Cerebellar nuclear complex (tissue), 1 donor: ENCODE measurements at places on chromosomes 16 and 17.

DNA sequence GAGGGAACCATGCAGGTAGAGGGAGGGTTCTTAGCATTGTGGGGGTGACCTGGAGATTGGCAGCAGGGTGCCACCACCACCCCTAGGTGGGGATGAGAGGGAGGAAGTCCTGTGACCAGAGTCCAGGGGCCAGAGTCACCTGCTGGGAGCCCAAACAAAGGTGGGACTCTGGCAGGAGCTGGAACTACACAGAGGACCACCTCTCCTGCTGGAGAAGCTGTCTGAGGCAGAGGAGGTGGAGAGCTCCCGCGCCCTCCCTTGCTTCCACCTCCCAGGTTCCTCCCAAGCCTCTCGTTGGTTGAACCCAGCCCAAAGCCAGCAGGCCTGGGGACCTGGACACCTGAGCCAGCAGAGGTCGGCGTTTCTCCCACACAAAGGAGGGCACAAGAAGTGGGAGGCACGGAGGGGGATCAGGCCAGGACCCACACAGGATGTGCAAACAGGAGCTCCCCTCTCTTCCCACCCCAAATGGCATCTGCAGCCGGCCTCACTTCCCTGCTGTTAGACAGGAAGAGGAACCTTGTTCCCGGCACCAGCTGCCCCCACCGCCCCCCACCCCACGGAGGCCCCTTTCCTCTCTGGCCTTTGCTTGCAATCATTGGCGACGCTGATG is 154.6 kb downstream of the SEC14L1 start:
- no peak for DNase-seq

- no peak for DNase-seq
These were observed 13.3 kb downstream of the AKTIP start for GRCh38 chr16:53489755-53490154.

- no peak for DNase-seq
These were observed 14.6 kb downstream of the HOXB1 start for GRCh38 chr17:48515925-48516900.

DNA sequence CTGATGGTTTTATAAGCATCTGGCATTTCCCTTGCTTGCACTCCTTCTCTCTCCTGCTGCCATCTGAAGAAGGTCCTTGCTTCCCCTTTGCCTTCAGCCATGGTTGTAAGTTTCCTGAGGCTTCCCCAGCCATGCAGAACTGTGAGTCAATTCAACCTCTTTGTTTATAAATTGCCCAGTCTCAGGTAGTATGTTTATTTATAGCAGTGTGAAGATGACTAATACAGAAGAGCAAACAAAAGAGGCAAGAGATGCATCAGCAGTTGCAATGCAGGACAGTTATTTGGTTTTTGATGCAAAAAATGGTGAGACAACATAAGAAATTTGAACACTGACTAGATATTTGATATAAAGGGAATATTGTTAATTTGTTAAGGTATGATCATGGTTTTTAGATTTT is 16.8 kb downstream of the TMEM100 start:
- DNase-seq: no peak

- no peak for DNase-seq
These were observed 37.3 kb upstream of the MMD start for GRCh38 chr17:55458978-55459377.

- DNase-seq: no peak
These were observed 7.8 kb downstream of the CLCN7 start for GRCh38 chr16:1466968-1467521.

DNA sequence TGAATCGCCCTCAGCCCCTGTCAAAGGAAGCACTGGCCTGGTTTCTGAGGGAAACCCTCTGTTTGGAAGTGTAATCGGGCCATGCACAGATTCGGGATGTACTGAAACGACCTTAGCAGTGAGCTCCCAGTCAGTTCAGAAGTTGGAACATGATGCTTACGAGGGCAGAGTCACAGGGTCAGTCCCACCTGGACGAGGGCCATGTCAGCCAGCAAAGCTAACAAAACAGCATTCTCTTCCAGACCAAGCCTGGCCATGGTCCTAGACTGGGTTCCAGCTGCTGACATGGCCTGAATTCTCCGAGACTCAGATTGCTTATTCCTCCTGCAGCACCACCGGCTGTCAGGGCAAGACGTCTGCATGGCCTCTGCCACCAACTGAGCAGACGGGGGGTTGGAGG is 192.2 kb upstream of the WSCD1 start:
- DNase-seq: no peak

- no peak for DNase-seq
These were observed 49.1 kb upstream of the IL34 start for GRCh38 chr16:70597135-70597835.

DNA sequence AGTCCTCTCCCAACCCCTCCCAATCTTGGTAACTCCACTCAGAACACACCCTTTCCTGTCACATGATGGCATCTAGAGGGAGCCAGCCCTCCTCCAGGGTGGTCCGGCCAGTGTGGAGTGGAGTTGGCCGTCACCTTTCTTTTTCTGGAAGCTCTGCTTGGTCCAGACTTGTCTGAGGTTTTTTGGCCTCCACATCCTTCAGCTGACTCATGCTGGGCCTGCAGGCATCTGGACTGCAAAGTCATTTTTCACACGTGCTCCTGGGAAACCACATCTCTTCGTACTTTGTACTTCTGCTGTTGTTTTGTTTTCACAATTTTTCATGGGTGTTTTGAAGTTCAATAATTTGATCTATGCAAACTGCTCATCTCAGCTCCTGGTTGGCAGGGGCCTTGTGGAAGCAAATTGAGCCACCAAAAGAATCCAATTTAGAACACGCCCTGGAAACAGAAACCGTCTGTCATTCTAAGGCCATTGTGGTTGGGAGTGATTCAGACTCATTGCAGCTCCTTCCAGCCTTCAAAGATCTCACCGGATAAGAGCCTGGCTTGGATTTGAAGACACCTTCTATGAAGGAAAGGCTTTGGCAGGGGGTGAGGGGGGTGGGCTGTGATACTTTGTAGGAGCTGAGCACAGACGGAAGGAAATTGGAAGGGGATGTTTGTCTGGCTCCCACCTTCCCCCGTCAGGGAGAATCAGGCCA is 42.4 kb upstream of the NF1 start:
- no peak for DNase-seq

GRCh38 chr16:28621481-28622155 is 11.8 kb upstream of the SULT1A1 start:
- DNase-seq: no peak

DNA sequence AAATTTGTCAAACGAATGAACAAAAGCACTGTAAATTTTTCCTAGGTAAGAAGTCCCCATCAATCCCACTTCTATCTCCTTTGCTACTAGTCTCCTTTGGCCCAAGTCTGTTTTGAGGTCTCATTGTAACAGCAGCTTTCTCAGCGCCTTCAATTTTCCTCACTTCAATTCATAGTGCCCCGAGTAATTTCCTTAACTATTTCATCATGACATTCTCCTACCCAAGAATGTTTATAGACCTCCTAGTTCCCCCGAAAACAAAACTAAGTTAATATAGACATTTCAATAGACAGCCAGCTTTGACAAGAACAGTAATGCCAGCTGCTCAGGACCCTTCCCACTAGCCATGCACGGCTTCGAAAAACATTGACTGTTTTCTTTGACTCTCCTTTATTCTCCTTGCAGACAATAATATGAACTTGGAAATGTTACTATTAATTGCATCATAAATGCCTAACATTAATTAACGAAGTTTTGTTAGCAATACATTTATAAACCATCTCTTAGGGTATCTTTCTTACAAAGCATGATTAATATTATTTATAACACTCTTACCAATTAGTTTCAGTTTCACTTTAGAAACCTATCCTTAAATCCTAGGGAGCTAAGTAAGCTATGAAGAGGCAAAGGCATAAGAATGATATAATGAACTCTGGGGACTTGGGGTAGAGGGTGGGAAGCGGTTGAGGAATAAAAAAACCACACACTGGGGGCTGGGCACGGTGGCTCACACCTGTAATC is 22.8 kb downstream of the GLG1 start:
- no peak for DNase-seq

DNA sequence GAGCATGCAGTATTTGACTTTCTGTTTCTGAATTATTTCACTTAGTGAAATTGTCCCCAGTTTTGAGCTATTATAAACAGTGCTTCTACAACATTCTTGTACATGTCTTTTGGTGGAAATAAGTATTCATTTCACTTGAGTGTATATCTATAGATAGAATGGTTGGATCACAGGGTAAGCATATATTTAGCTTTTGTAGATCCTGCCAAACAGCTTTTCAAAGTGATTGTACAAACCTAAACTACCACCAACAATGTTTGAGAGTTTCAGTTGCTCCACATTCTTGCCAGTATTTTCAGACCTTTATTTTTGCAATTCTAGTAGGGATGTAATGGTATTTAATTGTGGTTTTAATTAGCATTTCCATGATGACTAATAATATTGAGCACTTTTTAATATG is 91.6 kb downstream of the CCT6B start:
- DNase-seq: no peak

GRCh38 chr17:53058031-53058430 is 764.7 kb upstream of the KIF2B start:
- DNase-seq: no peak

DNA sequence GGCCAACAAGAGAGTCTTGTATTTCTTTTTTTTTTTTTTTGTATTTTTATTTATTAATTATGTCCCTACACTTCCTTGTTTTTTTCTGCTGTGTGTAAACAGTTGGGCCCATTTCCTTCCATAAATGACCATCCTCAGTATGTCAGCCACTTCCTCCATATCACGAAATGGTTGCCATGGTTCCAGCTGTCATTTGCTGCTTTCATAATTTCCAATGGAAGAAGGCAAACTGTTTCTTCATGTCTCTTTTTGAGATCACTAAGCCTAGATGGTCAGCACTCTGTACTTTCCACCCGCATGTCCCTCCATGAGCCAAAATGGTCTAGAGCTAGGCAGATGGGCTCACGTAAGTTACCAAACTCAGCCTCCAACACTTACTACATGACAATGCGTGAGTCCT is 133.5 kb upstream of the FOXF1 start:
- no peak for DNase-seq

DNA sequence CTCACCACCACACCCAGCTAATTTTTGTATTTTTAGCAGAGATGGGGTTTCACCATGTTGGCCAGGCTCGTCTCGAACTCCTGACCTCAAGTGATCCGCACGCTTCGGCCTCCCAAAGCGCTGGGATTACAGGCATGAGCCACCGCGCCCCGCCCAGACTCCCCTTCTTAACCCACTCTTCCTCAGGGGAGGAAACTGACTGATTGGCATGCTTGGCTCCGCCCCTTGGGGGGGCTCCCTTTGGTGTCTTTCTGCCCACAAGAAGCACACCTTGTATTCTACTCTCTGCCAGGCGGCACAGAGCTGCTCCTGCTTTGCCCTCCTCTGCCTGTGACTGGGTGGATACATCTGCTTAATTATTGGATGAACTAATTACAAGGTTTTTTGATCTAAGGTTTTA is 4.7 kb upstream of the ASGR2 start:
- DNase-seq: no peak

- no peak for DNase-seq
These were observed 16.4 kb downstream of the ITGAL start for GRCh38 chr16:30488764-30489605.

DNA sequence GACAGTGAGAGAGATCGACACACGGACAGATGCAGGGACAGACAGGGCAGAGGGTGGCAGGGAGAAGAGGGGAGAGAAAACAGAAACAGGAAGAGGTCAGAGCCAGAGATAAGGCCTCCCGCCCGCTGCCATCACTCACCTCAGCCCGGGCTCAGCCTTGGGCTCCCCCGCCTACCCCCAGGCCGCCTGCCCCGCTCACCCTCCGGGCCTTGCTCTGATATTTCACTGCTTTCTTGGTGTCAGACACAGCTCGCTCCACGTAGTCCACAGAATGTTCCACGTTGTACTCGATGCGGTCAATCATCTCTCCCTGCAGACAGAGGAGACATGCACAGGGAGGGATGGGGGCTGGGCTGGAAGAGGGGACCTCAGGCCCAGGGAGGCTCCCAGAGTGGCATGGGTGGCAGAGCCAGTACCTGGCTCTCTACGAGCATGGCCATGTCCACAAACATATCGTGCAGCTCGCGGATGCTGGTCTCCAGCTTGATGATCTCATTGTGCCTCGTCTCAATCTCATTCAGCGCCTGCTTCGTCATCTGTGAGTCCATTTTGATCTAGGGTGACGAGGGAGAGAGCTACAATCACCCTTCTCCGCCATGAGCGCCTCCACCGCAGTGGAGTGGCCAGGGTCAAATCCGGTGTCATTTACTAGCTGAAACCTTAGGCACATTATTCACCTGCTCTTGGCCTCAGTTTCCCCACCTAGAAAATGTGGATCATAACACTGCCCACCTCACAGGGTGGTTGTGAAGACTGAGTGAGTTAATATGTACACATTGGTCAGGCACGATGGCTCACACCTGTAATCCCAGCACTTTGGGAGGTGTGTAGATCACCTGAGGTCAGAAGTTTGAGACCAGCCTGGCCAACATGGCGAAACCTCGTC is 8.2 kb downstream of the HSD3B7 start:
- DNase-seq: no peak

- DNase-seq: no peak
These were observed 6.9 kb downstream of the PLLP start for GRCh38 chr16:57277586-57277985.

GRCh38 chr17:27239046-27239445 is 54.9 kb upstream of the WSB1 start:
- no peak for DNase-seq

DNA sequence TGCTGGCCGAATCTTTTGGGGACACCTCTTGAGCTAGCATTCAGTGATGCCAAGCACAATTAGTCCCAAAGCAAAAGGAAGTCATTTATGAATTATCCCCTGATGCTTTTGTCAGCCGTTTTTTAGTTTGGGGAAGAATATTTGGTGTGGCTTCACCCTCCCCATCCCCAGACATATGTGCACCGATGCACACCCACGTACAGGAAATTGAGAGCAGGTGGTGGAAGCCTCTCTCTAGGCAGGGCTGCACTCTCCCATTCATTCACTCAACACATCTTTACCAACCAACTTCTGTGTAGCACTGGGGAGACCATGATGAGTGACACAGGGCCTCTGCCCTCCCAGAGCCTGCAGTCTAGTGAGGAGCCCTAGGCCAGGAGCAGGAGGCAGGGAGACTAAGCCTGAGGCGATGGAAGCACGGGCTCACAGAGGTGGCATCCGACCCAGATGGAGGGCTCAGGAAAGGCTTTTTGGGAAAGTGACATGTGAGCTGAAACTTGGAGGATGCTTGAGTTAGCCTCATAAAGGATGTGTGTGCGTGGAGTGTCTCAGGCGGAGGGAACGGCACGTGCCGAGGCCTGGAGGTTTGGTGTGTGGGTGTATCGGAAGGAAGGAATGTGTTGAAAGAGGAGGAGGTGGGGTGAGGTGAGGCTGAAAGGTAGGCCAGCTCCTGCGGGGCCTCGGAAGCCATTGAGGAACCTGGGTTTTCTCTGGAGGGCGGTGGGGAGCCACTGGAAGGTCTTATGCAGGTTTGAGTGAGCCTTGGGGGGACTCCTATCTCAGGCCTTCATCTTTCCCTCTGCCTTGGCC is 43.8 kb downstream of the PSME3IP1 start:
- no peak for DNase-seq

GRCh38 chr17:35373534-35373983 is at the start of gene SLFN11:
Gene SLFN11, minus strand, starts transcription at chr17:35373621. Its CDS starts 9,814 bp downstream, at chr17:35363807.
- DNase-seq: no peak

- no peak for DNase-seq
These were observed 997.8 kb upstream of the EEF2KMT start for GRCh38 chr16:6095414-6095813.

GRCh38 chr17:40598619-40599467 is 33.6 kb upstream of the CCR7 start:
- no peak for DNase-seq

- DNase-seq: no peak
These were observed 129.8 kb downstream of the CLEC16A start for GRCh38 chr16:11074131-11074530.
